Breast epithelium (tissue), 4 donors: ENCODE measurements at places on chromosomes 7 and 10. TPM values are rescaled to one million over a fixed set of nuclear protein-coding genes. Genes with fewer than 3 reads are reported as not detected.
A peak's percentile ranks its signal among the peaks of the same experiment; 100 is the strongest.

DNA sequence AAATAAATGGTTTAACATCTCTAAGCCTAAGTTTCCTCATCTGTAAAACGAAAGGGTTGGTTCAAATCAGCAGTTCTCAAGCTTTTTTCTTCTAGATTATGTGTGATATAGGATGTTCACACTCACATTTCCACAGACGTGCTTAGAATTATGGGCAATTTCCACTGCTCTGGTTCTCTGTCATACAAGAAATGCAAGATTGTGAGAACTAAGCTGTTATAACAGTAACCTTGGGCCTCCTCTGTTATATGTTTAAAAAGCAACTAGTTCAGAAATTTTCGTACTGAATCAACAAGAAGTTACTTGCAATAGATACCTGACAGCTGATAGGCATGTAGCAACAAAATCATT, 33.7 kb downstream of the ADD3 start:
- H3K27ac ChIP-seq, result no peak overlapping the region
- H3K4me3 ChIP-seq, result no peak overlapping the region
- no peak for DNase-seq
- no peaks in the 10 kb centered on the region for H3K4me1 ChIP-seq
- H3K27me3 ChIP-seq, result no peaks in the 10 kb centered on the region

DNA sequence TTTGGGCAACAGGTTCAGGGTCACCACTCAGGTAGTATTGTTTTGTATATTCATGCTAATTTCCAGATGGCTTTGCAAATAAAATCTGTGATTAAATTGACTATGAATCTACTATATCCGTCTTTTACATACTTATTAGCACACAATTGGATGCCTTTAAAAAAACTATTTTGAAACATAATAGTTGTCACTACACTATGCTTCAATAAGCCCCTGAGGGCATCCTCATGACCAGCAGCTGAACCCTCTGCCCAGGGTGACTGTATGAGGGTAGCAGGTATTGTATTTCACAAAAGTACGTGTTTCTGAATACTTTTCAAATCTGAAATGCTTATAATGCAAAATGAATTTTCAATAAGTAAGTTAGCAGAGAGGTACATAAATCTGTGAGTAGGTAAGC, 97.3 kb downstream of the DNAH11 start:
- H3K27ac ChIP-seq, result no peak overlapping the region
- no peaks in the 10 kb centered on the region for H3K4me1 ChIP-seq
- no peaks in the 10 kb centered on the region for H3K27me3 ChIP-seq
- no peaks in the 10 kb centered on the region for H3K36me3 ChIP-seq
- H3K4me3 ChIP-seq, result no peak overlapping the region
- DNase-seq, result no peak

- DNase-seq, result no peak
- no peak overlapping the region for H3K27ac ChIP-seq
- no peaks in the 10 kb centered on the region for H3K36me3 ChIP-seq
- H3K4me1 ChIP-seq, result no peaks in the 10 kb centered on the region
- no peaks in the 10 kb centered on the region for H3K27me3 ChIP-seq
- no peak overlapping the region for H3K4me3 ChIP-seq
Observed at GRCh38 chr7:148584154-148584827, 6.3 kb upstream of the C7orf33 start.

- no peaks in the 10 kb centered on the region for H3K36me3 ChIP-seq
- H3K27me3 ChIP-seq, result no peaks in the 10 kb centered on the region
- no peaks in the 10 kb centered on the region for H3K4me1 ChIP-seq
- no peak overlapping the region for H3K4me3 ChIP-seq
- peak; percentile 44 for DNase-seq
Observed at GRCh38 chr10:118792526-118792925, 37.8 kb upstream of the CACUL1 start.

GRCh38 chr7:151393031-151393977, 16.5 kb downstream of the WDR86 start:
- H3K27ac ChIP-seq, result no peak overlapping the region
- no peaks in the 10 kb centered on the region for H3K36me3 ChIP-seq
- no peak for DNase-seq
- H3K4me3 ChIP-seq, result no peak overlapping the region
- H3K27me3 ChIP-seq, result no peaks in the 10 kb centered on the region

GRCh38 chr10:102065561-102066398, 631 bp downstream of the HPS6 start:
- no peaks in the 10 kb centered on the region for H3K36me3 ChIP-seq
- H3K27me3 ChIP-seq, result no peaks in the 10 kb centered on the region
- no peaks in the 10 kb centered on the region for H3K4me1 ChIP-seq
- DNase-seq, result no peak
- H3K27ac ChIP-seq, result peak overlapping the region; percentile 97
- peak overlapping the region; percentile 73 for H3K4me3 ChIP-seq

- no peaks in the 10 kb centered on the region for H3K36me3 ChIP-seq
- no peak for DNase-seq
- no peaks in the 10 kb centered on the region for H3K4me1 ChIP-seq
- H3K27me3 ChIP-seq, result no peaks in the 10 kb centered on the region
Observed at GRCh38 chr10:107230887-107231286, 66.4 kb upstream of the SORCS1 start.

DNA sequence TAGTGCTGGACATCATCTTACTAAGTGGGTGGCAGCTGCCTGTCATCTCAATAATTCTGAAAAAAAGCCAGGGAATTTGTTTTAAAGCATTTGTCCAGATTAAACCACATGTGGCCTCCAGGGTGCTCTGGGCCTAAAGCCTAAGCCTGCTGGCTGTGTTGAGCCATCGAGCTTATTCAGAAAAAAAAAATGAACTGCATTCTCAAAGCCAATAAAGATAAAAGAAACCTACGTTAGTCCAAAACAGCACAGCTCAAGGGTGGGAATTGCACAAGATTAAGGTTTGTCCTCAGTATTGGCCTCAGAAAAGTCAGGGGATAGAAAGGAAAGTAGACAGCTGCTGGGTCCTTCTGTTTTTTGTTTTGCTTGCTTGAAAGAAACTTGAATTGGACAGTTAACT, 22.6 kb upstream of the PRTFDC1 start:
- no peak for DNase-seq
- no peaks in the 10 kb centered on the region for H3K4me1 ChIP-seq
- peak overlapping the region; percentile 73 for H3K27ac ChIP-seq
- no peak overlapping the region for H3K4me3 ChIP-seq

GRCh38 chr7:108235451-108236061, 105.4 kb upstream of the LAMB4 start:
- H3K27ac ChIP-seq, result no peak overlapping the region
- no peaks in the 10 kb centered on the region for H3K27me3 ChIP-seq
- H3K36me3 ChIP-seq, result no peaks in the 10 kb centered on the region
- no peak overlapping the region for H3K4me3 ChIP-seq

- DNase-seq, result no peak
- H3K27me3 ChIP-seq, result no peaks in the 10 kb centered on the region
Observed at GRCh38 chr10:60042262-60042661, 135.9 kb upstream of the CCDC6 start.

DNA sequence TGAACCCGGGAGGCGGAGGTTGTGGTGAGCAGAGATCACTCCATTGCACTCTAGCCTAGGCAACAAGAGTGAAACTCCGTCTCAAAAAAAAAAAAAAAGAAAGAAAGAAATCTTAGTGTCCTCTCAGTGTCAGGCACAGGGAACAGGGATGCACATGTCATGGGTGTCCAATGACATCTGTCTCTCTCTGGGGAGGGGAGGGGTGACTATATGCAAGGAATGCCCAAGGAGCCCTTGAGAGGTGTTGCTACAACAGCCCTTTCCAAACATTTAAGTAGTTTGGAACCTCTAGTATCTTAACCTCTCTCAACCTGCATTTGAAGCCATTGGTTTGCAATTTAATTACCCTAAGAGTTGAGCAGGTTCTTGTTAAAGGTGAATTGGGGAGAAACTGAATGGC, 28.9 kb downstream of the PDLIM1 start:
- H3K27ac ChIP-seq, result no peak overlapping the region
- no peaks in the 10 kb centered on the region for H3K4me1 ChIP-seq
- no peak overlapping the region for H3K4me3 ChIP-seq
- no peaks in the 10 kb centered on the region for H3K27me3 ChIP-seq

DNA sequence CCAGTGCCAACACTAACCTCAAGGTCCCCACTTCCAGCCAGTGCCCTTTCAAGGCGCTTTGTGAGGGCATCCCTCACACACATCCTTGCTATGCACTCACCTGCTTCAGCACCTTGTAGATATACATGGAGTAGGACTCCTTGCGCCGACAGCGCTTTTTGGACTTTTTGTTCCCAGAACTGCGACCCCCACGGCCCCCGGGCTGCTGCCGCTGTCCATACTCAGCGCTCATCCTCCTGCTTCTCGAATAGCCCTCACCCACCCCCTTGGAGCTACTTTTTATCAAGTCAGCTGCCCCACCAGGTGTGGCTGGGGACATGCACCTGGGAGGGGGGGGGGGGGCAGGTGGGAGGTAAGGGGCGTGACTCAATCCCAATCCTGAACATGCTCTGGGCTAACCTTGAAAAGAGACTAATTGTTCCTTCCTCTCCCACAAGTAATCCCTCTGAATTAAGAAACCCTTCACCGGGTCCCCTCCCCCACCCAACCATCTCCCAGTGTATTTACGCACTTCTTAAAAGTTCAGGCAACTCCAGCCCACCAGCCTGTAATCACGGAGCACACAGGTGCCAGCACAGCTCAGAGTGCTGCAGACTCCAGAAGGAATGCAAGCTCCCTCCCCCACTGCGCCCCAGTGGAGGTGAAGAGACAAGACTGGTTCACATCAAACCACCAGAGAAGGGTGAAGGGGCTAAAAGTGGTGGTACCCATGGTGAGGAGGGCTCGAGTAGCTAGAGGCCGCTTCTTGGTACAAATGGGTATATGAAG, at the start of gene H2BK1:
Gene H2BK1 (minus strand): TSS at position 402 of the 768 bp plus-strand sequence. CDS start 170 bp downstream, at position 232.
- no peaks in the 10 kb centered on the region for H3K36me3 ChIP-seq
- DNase-seq, result no peak
- H3K4me3 ChIP-seq, result no peak within 1 kb of the TSS
- H3K4me1 ChIP-seq, result no peaks in the 10 kb centered on the region

DNA sequence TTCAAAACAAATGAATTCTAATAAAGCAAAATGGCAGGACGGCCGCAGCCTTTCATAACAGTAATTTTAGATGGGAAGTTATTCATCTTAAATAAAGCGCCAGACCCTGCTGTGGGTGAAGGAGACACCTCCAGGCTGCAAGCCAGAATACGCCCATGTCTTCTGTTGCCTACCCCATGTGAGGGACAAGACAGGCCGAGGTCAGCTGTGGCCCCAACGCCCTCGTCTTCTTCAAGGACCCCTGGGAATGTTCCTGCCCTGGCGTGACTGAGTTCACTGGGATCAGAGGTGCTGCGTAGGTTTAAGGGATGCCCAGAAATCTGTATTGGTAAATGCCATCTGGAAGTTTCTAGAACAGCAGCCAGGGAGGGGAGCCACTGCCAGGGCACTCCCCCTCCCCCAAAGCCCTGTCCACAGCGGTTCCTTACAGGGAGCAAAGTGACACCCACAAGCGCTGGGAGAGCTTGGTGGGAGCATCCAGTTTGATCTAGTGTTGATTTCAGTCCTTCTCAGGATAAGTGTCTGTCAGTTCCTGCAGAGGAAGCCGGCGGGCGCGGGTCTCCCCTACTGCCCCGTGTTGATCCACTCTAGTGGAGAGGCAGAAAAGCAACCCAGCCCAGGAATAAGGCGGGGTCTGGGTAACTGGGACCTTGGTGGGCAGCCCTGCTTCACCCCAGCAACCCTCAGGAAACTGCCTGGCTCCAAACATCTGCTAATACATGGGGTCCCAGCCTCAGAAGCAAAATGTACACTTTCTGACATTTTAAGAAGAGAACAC, 20.6 kb downstream of the PAPOLB start:
- no peaks in the 10 kb centered on the region for H3K4me1 ChIP-seq
- H3K27me3 ChIP-seq, result no peaks in the 10 kb centered on the region
- no peak overlapping the region for H3K4me3 ChIP-seq
- H3K36me3 ChIP-seq, result no peaks in the 10 kb centered on the region
- H3K27ac ChIP-seq, result no peak overlapping the region

DNA sequence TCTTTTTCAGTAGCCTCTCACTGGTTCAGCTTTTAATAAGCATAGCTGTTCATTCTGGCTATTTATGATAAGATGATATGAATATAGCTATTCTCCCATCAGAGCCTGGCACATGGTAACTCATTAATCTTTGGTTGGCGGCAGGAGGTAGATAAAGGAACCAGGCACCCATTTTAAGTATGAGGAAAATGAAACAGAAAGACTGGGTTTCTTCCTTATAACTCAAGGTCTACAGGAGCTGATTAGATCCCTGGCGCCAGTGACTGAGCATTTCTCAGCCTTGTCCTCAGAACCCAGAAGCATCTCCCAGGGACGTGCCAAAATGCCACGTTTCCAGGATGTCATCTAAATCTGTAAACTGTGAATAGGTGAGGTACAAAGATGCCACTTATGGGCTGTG, 141.9 kb downstream of the TCF7L2 start:
- peak overlapping the region; percentile 25 for H3K27ac ChIP-seq
- no peaks in the 10 kb centered on the region for H3K36me3 ChIP-seq
- H3K4me1 ChIP-seq, result peaks cover 3% of the 10 kb centered on the region
- H3K4me3 ChIP-seq, result no peak overlapping the region

DNA sequence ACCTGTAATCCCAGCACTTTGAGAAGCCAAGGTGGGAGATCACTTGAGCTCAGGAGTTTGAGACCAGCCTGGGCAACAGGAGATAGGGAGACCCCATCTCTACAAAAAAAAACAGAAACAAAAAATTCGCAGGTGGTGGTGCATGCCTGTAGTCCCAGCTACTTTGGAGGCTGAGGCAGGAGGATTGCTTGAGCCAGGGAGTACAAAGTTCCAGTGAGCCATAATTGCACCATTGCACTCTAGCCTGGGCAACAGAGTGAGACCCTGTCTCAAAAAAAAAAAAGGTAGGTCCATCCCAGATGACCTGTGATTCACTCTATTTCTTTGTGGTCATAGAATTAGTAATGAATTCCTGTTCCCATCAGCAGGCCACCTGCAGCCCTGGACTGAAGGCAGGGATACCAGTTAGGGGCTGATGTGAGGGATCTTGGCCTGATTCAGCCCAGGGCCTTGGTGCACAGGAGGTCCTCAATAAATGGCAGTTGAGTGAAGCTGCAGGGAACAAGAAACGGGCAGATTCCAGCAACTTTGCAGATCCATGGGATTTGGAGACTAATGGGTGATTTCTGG, at the start of gene MYH16:
Gene MYH16 (plus strand): TSS at position 364 of the 570 bp plus-strand sequence.
- H3K4me1 ChIP-seq, result no peaks in the 10 kb centered on the region
- H3K4me3 ChIP-seq, result no peak within 1 kb of the TSS
- H3K36me3 ChIP-seq, result no peaks in the 10 kb centered on the region
- no peak for DNase-seq

DNA sequence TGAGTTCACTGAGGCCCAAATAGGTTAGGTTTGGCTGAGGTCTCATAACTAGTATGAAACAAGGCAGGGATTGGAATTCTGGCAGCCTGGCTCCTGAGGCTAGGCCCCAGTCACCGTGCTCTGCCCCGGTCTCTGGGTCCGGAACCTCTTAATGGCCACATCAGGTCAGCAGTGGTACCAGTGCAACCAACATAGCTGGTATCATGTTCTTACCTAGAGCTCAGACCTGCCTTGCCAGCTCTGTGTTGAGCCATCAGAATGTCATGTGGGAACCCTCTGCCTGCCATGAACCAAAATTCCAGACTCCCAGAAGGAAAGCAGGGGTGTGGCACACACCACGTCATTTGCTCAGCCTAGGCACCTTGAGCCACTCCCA, 56.5 kb downstream of the ZNF467 start:
- no peaks in the 10 kb centered on the region for H3K27me3 ChIP-seq
- H3K4me3 ChIP-seq, result no peak overlapping the region
- peak overlapping the region; percentile 49 for H3K27ac ChIP-seq
- no peaks in the 10 kb centered on the region for H3K36me3 ChIP-seq
- H3K4me1 ChIP-seq, result peaks cover 10% of the 10 kb centered on the region

The INSYN2A gene
- total RNA-seq, result 5.9 TPM

The VAX1 gene
- total RNA-seq, result not detected

The CFAP43 gene
- total RNA-seq, result 3.9 TPM

The RTKN2 gene
- total RNA-seq, result 1.3 TPM

The SLC18A3 gene
- total RNA-seq, result not detected

The LRGUK gene
- total RNA-seq, result 0.96 TPM

The DNAJC12 gene
- 0.96 TPM for total RNA-seq
